ENCODE measurements at places on chromosomes 13 and 19. TPM values are rescaled to one million over a fixed set of nuclear protein-coding genes. Genes with fewer than 3 reads are reported as not detected.

The CLDND2 gene
- 1.3 TPM for total RNA-seq

The WASF3 gene
- 17.8 TPM for total RNA-seq

The HIPK4 gene
- total RNA-seq = 0.10 TPM

The ZNF473 gene
- 4.3 TPM for total RNA-seq
